Neural crest cell (in vitro differentiated cells): ENCODE measurements at places on chromosomes 4 and X. TPM values are rescaled to one million over a fixed set of nuclear protein-coding genes. Genes with fewer than 3 reads are reported as not detected.

MAGEA4 gene
- not detected in 2 replicates for total RNA-seq

FATE1 gene
- total RNA-seq: not detected in 2 replicates

PTPN13 gene
- total RNA-seq: 65.6 and 70.5 TPM in 2 replicates

DNA sequence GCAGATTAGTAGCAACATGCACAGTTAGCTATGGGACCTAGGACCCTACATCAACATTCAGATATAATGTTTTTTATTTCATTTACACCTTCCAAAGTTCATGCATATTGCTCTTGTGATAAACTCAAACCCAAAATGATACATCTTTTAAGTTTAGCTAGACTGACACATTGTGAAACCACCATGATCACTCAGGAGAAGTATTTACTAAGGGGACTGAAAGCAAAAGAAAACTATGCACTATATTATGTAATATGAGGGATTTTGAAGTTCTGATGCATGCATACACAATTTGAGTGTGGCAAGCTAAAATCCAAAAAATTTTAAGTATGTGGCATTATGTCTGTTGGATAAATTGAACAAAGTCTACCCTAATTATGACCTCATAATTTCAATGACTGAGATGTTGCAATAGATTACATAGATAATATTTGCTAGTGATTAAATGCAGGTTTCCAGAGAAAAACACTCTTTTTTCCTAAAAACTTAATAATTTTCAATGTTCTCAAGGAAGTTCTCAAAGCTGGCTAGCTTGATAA, 914.8 kb upstream of the GRIA3 start:
- no peak for DNase-seq

DNA sequence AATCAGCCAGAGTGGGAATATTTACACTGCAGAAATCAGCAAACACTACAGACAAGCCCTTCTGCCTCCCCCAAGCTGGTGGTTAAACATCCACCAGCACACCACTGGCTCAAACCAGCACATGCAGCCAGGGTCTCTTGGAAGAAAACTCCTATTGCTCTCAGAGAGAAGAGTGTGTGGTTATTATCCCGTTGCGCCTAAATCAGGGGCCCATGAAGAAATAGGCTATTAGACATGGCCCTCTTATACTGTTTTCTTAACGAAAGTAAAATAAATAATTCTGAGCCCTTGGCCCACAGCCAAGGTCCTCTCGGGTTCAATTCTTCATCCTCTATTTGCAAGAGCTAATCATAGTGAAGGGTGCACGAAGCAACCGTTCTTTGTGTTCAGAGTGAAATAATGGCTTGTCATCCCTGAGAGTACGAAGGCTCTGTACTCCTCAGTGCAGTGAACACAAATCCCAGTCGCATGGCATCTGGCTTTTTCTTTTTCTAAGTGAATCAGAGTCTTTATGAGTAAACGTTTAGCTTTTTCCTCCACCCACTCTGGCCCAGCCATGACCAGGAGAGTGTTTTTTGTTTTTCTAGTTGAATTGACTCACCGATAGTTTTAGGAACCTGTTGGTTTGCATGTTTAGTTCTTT, 33.4 kb upstream of the RBM47 start:
- DNase-seq: no peak

DNA sequence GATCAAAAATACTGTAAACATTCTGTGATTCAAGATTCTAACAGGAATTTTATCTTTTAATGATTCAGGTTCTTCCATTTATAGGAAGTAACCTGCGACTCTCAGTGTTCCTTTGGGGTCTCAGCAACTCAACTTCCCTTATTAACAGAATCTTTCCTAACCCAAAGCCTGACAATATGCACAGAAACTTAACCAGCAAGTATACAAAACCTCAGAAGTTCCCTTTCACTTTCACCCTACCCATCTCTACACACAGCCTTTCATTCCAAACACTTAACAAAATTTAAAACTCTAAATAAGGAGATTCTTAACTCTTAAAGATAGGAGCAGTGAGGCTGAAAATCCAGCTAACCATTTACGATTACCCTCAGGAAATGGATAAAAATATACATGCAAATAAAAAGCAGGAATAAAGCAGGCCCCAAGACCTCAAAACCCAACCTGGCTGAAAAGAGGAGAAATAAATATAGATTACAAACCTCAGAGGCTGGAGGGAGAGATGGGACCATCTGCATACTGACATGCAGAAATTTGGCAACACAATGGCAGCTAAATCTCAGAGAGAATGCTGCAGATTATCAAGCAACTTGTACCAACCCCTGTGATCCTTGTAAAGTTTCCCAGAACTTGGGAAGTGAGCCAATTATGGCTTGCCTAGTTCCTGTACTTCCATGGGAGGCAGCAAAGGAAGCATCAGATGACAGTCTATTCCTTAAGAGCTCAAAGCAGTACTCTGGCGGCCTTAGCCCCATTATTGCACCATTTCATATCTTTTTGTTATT, 101.0 kb downstream of the ATP11C start:
- no peak for DNase-seq

BEX4 gene
- total RNA-seq: 52.3 and 63.0 TPM in 2 replicates

MXRA5 gene
- 1.3 TPM in 2 replicates for total RNA-seq
